ENCODE measurements at places on chromosomes 11 and 22.

- no peak for DNase-seq
Observed at GRCh38 chr22:33919391-33920196, 682 bp downstream of the LARGE1 start.

GRCh38 chr22:46229701-46230100 is 20.4 kb downstream of the CDPF1 start:
- no peak for DNase-seq

DNA sequence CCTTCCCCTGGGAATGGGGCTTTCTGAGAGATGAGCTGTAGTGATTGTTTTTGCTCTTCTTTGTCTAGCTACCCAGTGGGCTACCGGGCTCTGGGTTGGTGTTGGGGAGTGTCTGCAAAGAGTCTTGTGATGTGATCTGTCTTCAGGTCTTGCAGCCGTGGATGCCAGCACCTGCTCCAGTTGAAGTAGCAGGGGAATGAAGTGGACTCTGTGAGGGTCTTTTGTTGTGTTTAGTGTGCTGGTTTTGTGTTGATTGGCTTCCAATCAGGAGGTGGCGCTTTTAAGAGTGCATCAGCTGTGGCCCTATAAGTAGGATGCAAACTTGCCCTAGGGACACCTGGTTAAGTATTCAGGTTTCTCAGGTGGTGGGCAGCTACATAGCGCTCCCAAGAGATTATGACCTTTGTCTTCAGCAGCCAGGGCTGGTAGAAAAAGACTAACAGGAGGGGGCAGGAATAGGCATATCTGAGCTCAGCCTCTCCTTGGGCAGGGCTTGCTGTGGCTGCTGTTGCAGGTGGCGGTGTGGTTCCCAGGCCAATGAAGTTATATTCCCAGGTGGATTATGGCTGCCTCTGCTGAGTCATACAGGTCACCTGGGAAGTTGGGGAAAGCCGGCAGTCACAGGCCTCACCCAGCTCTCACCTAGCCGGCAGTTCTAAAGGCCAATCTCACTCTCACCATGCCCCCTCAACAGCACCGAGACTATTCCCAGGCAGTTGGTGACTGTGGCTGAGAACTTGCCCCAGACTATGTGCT is 315.7 kb upstream of the C11orf87 start:
- DNase-seq: no peak

GRCh38 chr11:117930668-117931330 is 1.6 kb upstream of the TMPRSS13 start:
- DNase-seq: no peak

- no peak for DNase-seq
Observed at GRCh38 chr11:101459020-101459419, 124.8 kb downstream of the TRPC6 start.

GRCh38 chr11:10568486-10568941 is at the start of gene LYVE1:
Gene LYVE1, minus strand, starts transcription at chr11:10568665. Its CDS starts 133 bp downstream, at chr11:10568532.
- DNase-seq: no peak

- DNase-seq: no peak
Observed at GRCh38 chr11:128627666-128628324, 40.4 kb upstream of the ETS1 start.

DNA sequence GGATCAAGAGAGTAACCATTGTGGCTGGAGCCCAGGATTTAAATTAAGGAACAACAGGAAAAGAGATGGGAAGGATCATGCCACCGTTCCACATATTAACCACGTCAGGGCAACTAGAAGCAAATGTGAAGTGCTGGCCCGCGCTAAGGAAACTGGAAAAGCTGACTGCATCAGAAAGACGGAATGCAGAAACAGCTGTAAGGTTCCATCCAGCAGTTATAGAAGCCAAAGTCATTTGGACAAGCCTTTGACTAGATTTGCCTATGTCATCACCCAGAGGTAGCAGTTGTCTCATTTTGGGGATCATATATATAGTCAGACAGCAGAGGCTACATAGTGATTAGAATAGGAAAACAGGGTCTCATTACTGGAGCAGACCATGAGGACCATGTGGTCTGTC is 43.0 kb upstream of the CRTAM start:
- no peak for DNase-seq

Measured in NCI-H2227 treated with DMSO at 0.1 percent for 48 hours (cell line).